ENCODE measurements at places on chromosomes 1 and 21.

DNA sequence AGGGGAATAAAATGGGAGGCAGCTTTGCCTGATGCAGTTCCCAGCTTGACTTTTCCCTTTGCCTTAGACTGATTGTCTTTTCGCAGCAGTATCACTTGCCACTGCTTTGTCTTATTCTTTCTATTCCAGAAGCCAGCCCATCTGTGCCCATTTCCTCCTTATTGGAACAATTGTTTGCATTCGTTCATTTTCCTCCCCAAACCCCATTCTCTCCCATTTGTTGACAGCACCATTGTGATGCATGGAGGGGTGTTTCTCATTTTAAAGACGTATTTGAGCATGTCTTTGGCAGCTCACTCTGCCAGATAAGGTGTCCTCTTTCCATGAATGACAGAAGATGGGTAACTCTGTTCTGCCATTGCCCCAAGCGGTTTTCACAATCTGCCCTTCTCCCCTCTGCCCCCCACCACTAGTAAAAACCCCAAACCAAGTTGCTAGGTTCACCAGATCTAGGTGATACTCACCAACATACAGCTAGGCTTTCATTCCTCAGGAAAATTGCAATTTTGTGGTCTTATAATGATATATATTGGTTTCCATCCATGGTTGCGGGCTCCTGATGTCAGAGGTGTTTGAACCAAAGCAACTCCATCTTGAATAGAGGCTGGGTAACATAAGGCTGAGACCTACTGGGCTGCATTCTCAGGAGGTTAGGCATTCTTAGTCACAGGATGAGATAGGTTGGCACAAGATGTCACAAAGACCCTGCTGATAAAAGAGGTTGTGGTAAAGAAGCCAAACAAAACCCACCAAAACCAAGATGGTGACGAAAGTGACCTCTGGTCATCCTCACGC lies 30.8 kb downstream of the SERBP1 start:
- DNase-seq = no peak

- no peak for DNase-seq
These were observed 3.8 kb upstream of the LRRC8C start for GRCh38 chr1:89629146-89629545.

- no peak for DNase-seq
These were observed 648 bp downstream of the ATP1A1 start for GRCh38 chr1:116373431-116374352.

- no peak for DNase-seq
These were observed 30.0 kb upstream of the UBE2U start for GRCh38 chr1:64173336-64173940.

DNA sequence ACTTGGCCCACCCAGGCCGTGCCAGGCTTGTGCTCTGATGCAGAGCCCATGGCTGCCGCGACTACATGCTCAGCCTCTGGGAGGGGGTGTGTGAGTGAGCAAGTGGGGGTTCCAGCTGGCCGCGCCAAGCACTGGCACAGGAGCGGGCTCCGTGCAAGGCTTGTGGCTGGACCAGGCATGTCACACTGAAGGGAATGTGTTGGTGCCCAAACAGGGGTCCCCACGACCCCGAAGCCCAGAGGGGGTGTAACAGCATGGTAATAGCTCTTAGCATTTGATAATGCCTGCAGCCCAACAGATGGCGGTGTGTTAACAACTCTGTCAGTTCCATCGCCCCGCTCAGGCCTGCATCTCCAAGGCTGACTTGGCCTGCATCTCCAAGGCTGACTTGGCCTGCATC lies 38.3 kb upstream of the CD46 start:
- no peak for DNase-seq

DNA sequence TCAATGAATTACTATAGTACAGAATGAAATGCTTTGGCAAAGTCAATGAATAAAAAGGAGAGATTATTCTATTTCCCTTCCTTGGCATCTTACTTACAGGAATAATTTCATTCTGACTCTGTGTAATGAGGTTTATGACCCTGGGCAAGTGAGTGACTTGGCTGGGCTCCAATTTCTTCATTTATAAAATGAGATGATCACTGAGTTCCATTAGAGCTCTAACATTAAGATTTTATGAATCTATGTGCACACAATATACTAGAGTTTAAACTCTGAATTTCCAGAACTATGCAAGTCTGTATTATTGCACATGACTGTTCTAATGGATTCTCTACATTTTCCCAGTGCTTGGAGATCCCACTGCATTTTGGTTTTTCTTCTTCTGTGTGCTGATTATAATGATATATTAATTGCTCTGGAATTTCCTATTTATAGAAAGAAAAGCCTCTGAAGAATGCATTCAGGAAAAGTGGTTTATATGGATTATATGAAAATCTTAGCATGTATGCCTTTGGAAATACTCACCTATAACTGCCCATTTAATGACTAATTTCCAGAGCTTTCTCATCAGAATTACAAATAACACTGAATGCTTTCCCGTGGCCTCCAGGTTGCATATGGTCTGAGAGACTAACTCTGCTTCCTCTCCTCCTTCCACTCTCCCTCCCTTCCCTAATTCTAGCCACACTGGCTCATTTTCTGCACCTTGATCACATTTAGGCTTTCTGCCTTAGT lies 97.4 kb upstream of the CHRM3 start:
- no peak for DNase-seq

GRCh38 chr1:101314244-101314643 lies 77.4 kb downstream of the S1PR1 start:
- peak; percentile 28 for DNase-seq

DNA sequence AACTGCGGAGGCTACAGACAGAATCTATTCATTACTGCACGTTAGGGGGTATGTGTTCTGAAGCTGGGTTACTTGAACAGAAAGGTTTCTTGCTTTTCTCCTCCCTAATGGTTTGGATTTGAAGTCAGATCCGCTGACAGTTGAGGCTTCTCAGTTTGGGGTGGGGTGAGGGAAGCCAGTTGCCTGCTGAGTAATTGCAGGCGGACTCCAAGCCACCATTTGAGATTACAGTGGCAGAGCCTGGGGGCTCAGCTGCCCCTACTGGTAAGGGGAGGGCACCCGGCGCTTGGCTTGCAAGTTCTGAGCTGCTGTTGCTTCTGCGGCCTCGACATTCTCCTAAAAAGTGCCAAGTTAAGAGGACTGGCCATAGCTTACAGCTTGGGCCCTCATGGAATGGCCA lies 2.0 kb downstream of the GRHL3 start:
- DNase-seq = no peak

GRCh38 chr1:201554190-201554600 lies 15.3 kb downstream of the NAV1 start:
- no peak for DNase-seq

DNA sequence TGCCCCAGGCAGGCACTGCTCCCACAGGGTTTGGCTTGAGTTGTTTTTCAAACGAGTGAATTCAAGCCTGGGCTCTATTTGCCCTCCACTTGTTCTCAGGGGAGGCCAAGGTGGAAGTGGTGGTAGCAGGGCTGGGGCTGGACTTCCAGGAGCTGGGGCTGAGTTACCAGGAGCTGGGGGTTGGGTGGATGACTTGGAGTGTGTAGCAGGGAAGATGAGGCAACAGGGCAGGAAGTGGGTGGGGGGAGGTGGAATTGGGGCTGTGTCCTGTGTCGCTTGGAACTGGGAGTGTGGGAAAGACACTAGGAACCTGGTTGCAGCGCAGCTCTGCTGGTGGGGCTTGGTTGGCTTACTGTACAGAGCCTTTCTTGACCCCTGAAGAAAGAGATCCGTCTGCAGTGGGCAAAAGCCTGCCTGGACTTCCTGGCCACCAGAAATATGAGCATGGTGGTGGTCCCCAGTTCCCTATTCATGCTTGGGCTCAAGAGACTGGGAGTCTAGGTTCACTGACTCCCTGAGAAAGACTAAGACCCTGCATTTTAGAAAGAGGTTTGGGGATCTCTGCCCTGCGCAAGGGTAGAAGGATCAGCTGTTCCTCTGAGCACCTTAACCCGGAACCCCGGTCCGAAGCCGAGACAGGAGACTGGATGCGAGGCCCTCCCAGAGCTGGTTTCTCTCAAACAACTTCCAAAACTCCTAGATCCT lies 3.1 kb downstream of the TFAP2E start:
- no peak for DNase-seq

DNA sequence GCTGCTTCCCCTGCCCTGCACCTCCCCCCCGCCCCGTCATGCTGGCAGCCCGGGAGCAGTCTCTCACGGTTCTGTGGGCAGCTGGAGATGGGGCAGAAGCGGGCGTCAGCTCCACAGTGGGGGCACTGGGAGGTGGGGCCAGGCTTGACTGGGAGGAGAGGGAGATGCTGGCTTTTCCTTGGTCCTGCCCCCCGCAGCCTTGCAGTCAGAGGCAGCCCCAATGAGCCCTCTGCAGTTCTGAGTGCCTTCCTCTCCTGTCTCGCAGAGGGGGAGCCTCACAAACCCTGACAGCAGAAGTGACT lies 21.7 kb downstream of the ARHGEF10L start:
- no peak for DNase-seq

- DNase-seq = no peak
These were observed 57.9 kb downstream of the RABGAP1L start for GRCh38 chr1:174217248-174217647.

DNA sequence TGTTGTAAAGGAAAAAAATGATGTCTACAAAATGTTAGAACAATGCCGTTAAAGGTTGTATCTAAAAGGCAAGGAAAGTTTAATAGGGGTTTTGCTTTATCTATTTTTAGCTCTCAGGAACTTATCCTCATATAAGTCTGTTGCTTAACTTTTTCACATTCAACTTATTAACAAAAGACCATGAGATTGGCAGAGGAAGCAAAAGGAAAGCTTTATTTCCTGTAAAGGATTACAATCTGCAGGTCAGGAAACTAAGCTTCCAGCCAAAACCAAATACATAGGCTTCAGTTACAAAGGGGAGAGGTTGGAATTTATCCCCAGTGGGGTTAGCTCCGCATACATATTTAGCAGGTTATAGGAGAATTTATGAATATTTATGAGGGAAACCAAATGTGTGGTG lies 58.7 kb upstream of the KIAA1614 start:
- no peak for DNase-seq

- DNase-seq = no peak
These were observed 5.4 kb upstream of the GJA8 start for GRCh38 chr1:147897029-147897752.

DNA sequence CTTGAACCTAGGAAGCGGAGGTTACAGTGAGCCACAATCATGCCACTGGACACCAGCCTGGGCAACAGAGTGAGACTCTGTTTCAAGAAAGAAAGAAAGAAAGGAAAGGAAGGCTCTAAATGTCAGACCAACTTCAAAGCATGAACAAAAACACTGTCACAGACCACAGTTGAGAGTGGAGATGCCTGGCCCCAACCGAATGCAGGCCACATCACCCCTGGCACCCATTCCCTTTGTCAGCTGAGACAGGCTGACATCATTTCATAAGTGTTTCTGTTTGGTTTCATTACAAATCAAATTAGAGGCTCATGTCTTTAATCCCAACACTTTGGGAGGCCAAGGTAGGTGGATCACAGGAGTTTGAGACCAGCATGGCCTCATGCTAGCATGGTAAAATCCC lies 28.6 kb upstream of the NADK start:
- no peak for DNase-seq

GRCh38 chr1:10738061-10739058 lies 58.1 kb downstream of the CASZ1 start:
- no peak for DNase-seq

GRCh38 chr1:182141040-182141439 lies 79.5 kb upstream of the ZNF648 start:
- DNase-seq = no peak

GRCh38 chr1:51519048-51519864 lies at the start of gene EPS15:
Gene EPS15 (minus strand): TSS chr1:51519266. CDS start chr1:51519231, 35 bp downstream.
- DNase-seq = peak; percentile 85
